Kidney (tissue), 22 donors: ENCODE measurements at places on chromosomes 3 and 15. TPM values are rescaled to one million over a fixed set of nuclear protein-coding genes. Genes with fewer than 3 reads are reported as not detected.

HLTF gene
- polyA plus RNA-seq: 10.3 TPM

DNA sequence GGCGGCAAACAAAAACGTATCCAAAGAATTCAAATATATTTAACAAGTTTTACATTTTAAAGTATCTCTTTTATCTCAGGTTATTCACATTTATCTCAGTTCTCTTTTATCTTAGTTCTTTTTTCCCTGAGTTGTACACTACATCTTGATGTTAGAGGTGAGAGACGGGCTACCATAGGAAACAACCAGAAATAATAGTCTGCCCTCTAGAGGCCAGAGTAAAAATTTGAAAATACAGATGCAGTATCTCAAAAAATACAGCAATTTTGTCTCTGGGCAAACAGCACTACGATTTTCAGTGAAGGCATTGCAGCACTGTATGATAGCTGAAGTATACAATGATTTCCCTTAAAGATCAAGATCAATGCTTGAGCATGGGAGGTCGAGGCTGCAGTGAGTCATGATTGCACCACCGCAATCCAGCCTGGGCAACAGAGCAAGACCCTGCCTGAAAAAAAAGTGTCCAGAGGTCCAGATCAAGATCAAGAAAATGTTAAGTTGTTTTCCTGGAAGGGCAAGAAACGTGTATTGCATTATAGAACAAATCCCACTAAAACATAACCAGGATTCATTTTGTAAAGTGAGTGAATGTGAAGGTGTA, 82.6 kb upstream of the ATP11B start:
- DNase-seq: no peak

DNA sequence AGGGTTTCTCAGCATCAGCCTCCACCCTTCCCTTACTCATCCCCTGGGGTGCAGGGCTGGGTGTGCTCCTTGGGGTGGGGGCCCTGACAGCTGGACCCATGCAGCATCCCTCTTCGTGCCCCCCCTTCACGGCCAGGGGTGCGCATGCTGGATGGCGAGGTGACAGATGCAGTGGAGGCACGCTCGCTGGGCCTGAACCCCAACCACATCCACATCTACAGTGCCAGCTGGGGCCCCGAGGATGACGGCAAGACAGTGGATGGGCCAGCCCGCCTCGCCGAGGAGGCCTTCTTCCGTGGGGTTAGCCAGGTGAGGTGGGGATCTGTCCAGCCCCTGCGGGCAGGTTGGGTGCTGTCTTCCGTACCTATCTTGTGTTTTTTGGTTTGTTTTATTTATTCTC, 6.3 kb upstream of the FES start:
- no peak for DNase-seq

SCG3 gene
- polyA plus RNA-seq: 0.11 TPM

GRCh38 chr3:172582712-172583111, 59.5 kb upstream of the TNFSF10 start:
- DNase-seq: no peak

FANCI gene
- 2.4 TPM for polyA plus RNA-seq

DNA sequence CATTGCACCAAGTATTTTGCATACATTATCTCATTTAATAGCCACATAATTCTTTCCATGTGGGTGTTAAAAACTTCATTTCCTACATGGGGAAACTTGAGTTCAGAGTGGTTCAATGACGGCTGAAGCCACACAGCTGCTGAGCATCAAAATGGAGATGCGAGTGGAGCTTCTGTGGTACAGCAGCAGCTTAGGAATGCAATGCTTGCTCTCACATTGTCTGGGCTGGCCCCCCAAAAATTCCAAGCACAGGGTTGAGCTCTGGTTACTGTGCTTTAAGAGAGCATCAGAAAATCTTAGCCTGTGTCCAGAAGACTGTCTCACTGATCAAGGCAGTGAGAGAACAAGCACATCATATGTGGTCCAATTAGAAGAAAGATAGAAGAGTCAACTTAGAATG, 57.4 kb upstream of the GADL1 start:
- DNase-seq: no peak

DNA sequence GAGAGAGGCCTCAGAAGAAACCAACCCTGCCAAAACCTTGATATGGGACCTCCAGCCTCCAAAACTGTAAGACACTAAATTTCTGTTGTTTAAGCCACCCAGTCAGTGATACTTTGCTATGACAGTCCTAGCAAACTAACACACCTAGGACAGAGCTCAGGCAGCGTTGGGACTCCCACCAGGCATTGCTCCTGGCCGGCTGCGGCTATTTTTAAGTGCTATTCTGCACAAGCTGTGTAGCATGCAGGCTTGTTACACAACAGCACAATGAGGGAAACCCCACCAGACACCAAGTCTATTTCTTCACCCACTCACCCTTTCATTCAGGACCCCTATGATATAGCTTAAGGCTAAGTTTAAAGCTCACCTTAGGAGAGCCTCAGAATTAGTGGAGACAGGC, 47.0 kb upstream of the GNB5 start:
- DNase-seq: no peak

GRCh38 chr3:47540281-47540680, 26.8 kb upstream of the ELP6 start:
- DNase-seq: no peak

DNA sequence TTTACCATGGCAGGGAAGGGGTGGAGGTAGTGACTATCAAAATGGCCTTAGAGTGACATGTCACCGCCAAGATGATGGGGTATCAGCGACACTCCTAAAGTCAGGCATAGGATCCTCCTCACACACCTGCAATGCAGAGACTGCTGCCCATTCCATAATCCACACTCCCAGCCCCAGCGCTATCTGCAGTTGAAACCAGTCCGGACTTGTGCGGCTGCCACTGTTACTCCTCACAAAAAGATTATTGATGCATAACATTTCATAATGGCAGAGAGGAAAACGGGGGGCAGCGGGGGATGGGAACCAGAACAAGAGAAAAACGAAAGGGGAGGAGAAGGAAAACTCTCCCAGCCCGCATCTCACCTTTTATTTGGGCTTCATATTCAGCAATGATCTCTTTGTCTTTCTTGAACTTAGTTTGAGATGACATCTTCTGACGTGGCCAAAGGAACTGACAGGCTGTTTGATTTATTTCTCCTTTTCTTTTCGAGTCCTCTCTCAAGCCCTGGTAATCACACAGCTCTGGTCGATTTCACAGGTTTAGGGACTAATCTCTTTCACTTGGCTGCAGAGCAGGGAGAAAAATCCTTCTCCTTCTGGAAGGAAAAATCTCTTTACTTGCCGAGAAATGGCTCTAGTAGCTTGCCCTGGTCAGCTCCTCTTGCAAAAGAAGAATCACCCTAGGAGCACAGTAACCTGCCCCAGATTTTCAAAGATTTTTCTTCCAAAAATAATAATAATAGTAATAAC, 749 bp downstream of the SRGAP3 start:
- peak; percentile 49 for DNase-seq

DNA sequence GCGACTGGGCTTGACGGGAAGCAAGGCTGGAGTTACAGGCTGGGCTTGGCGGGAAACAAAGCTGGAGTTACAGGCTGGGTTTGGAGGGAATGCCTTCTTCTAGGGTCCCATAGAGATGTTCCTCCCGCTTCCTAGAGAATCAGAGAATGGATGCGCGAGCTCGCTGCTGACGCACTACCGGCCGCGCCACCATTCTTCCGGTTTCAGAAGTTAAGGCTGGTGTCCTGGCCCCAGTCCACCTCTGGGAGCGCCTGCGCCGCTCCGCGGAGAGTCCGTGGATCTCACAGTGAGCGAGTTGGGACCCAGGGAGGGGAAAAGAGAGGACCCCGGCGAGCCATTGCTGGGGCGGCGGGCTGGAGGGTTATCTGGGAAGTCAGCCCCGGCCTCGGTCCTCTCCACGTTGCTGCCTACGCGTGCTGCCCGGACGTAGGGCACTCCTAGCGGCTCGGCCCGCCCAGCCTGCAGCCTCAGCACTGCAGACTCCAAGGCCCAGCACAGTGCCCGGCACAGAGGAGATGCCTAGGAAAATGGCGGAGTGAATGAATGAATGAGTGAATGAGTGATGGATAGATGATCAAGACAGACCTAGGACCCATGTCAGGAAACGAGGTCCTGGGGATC, at the start of gene ZNF502:
Gene ZNF502, plus strand, starts transcription at position 206 of the 621 bp plus-strand sequence. CDS start 7,602 bp downstream, outside the sequence.
- DNase-seq: peak; percentile 95

- DNase-seq: no peak
Measured at GRCh38 chr3:127113571-127113891, 79.4 kb upstream of the PRR23E start.

GRCh38 chr3:48619541-48620524, 1.7 kb downstream of the TMEM89 start:
- no peak for DNase-seq

DNA sequence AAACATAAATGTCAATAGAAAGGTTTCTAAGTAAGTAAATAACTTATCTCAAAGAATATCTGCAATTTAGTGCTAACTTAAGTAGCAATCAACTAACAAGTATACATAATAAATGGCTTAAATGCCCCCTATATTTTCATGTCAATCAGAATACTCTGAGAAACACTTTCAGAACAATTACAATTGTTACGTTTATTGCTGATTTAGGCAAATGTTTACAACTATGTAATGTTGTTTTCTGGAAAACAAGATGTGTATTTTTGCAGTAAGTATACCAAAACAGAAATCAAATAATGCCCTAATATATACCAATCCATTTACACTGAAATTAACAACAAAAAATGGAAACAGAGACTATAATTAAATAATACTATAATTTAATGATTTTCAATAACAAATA, 13.2 kb downstream of the TUBGCP5 start:
- DNase-seq: no peak

GRCh38 chr15:64009798-64010261, 36.5 kb downstream of the DAPK2 start:
- no peak for DNase-seq

DNA sequence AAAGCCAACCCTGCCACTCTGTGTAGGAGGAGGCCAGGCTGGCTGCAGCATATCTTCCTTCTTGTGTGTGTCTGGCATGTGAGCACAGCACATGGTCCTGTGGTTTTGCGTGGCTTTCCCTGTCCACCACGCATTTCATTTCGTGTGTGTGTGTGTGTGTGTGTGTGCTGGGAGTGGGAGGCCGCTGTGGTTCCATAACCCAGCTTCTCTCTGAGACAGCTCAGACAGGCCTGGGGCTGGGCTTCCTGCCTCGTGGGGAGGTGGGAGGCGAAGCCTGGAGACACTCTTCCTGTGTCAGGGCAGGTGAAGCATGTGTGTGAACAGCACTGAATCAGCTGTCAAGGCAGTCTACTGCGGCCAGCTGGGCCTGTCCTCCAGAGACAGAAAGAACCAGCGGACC, 16.0 kb upstream of the MRPS22 start:
- peak; percentile 17 for DNase-seq

DNA sequence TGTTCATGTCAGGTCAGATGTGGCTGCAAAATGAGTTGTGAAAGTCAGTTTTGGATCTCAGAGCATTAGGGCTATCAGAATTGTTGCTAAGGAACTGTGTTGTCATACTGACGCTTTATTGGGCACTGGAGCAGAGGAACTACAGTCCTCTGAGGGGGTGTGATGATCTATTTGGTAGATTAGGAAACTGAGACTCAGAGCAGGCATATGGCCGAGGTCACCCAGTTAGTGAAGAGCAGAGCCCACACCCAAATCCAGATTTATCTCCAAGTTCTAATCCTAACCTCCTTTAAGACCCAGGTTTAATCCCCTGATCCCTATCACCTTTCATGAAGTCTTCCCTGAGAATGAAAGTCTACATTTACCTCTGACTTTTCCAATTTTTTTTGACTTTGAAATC, 25.6 kb upstream of the GLCE start:
- no peak for DNase-seq

ZNF592 gene
- 6.9 TPM for polyA plus RNA-seq

- DNase-seq: no peak
Measured at GRCh38 chr3:168688267-168688666, 592.5 kb upstream of the GOLIM4 start.

- peak; percentile 29 for DNase-seq
Measured at GRCh38 chr15:49421991-49422390, 1.1 kb upstream of the FGF7 start.

SLC12A1 gene
- 370 TPM for polyA plus RNA-seq

GRCh38 chr3:66437341-66437929, 63.4 kb downstream of the LRIG1 start:
- DNase-seq: no peak

DNA sequence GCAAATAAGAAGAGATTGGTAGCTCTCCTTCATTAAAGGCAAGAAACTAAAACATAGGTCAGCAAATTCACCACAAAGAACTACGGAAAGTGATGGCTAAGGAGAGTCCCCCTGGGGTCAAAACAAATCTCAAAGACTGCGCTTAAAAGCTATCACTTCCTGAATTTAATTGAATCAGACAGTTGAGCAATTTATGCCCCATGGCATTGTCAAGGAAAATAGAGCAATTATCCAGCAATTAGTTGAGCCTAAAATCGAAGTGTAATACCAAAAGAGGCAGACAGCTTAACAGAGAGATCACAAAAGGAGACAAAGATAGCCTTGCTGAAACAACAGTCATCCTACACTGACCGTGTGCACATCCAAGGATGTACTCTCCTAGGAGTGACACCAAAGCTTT, 74.4 kb upstream of the SCN10A start:
- no peak for DNase-seq

DNA sequence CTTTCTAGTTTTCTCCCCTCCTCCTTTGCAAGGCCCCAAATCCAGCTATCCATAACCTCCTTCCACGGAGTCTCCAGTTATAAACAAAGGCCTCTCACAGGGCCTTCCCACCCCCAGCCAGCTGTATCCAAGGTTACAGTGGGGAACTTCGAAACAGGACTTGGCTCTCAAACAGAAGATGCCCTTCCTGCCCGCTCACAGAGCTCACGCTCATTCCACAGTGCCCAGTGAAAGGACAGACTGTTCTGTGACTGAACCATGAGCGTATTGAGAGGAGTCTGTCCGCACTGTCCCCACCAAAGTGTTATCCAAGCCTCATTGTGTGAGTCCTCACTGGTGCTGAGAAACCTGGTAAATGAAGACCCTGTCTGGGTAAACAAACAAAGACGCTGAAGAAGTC, 35.4 kb downstream of the ARHGAP31 start:
- no peak for DNase-seq

DNA sequence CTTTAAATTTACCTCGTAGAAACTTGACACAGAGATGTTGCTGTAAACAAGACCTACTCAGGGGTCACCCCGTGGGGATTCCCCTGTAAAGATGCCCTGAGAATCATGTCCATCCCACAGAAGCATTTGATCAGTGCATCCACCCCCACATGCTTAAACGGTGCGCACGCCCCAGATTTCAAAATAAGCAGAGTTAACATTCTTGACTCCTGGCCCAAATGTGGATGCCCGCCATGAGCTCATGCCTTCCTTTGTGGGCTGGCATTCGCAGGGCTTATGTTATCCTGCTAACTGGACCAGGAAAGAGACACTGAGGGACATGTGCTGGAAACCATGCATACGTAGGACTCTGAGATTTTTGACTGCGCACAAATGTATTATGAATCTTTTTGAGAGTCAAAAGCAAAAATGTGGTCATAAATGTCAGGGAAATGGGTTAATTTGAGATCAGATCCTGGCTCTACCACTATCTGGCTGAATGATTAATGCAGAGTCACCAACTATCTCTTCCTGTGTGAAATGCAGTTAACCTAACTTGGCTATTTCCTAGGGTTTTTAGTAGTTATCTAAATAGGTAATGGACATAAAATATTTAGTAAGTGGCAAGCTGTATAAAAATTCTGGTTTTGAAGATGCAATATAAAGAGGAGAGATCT, 9.1 kb upstream of the TP63 start:
- DNase-seq: no peak

- DNase-seq: no peak
Measured at GRCh38 chr3:10599444-10599843, 94.1 kb upstream of the ATP2B2 start.

- DNase-seq: no peak
Measured at GRCh38 chr3:180267202-180267843, 230.6 kb upstream of the PEX5L start.
